ENCODE measurements at places on chromosomes 11 and 22. TPM values are rescaled to one million over a fixed set of nuclear protein-coding genes. Genes with fewer than 3 reads are reported as not detected.

GRCh38 chr22:49244466-49245420 is 582.9 kb downstream of the BRD1 start:
- no peak for DNase-seq

- DNase-seq = no peak
These were observed 39.4 kb downstream of the SHANK2 start for GRCh38 chr11:71212871-71213559.

DNA sequence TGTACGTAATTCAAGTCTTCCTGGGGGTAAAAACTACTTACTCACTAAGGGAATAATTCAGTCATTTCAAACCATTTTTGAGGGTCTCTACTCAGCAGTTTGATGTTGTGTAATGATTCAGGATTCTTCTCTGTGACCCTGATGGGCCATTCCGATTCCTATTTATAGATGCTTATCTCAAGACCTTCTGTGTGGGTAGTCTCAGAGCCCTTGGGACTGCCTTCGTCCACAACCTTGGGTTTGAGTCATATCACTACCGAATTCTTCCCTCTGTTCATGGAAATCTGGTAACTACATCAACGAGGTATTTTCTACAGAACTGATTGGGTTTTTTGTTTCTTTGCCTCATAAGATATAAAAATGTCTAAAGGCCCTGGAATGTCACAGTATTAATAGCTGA is 14.3 kb upstream of the CBX6 start:
- no peak for DNase-seq

- no peak for DNase-seq
These were observed 1434.8 kb downstream of the TBC1D22A start for GRCh38 chr22:48197189-48197690.

DNA sequence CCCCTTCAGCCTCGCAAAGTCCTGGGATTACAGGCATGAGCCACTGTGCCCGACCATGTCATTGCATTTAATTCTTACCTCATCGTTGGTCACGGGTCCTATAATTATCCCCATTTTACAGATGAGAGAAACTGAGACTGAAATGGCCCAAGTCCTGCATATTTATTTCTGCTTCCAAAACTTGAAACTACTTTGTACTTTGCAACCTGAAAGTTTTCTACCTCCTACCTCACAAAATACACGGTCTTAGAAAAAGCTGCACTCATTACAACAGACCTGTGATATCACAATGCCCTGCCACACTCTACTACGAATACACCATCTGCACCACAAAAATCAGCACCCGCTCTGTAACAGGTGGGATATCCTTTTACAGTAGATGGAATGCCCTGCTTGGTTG is 189.1 kb downstream of the ADAMTS15 start:
- DNase-seq = no peak

DNA sequence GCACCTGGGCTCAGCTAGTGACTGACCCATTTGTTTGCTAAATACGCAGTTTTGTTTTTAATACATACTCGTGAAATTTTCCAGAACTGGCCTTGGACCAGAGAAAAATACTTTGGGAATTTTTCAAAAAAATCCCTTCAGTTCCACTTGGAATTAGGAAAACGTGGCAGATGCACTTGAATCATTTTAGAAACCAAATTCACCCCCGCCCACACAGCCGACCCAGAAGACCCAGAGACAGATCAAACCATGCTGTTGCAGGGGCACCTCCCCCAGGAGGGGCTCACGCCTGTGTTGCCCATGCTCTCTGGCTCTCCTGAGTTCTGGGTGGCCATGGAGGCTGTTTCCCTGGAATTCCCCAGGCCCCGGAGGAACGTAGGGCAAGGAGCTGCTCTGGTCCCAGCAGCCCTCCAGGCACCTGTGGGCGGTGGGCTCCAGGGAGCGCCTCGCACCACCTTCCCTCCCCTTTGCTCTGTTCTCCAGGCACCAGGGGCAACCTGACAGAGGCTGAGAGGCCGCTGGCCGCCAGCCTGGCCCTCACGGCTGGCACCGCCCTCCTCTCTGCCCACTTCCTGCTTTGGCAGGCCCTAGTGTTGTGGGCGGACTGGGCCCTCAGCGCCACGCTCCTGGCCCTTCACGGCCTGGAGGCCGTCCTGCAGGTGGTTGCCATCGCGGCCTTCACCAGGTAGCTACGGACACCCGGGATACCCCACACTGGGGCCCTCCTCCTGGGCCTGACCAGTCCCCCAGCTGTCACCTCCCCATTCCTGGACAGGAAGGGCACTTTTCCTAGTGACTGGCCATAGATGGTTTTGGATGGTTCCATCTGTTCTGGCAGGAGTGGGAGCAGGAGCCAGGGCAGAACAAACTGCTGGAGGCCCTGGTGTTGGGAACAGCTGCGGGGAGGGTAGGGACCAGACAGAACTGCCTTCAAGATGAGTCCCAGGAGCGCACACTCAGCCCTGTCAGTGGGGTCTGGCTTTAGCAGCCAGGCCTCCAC is 3.3 kb upstream of the EPS8L2 start:
- no peak for DNase-seq

- DNase-seq = no peak
These were observed 70.3 kb downstream of the KIRREL3 start for GRCh38 chr11:126930091-126930841.

DNA sequence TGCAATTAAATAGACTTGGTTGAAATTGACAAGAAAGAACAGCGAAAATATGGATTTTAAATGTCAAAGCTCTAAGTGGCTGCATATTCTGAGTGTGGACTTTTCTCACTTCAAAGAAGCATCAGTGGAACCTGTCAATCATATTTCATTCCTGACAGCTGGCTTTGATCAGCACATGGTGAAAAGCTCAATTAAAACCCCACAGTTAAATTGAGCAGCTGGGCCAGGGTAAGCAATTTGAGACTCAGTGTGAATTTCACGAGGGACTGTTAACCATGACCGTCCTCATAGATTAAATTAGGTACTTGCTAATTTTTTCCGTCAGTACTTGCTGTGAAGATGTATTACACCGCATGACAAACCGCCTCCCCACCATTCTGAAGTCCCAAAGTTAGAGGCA is 11.0 kb upstream of the OR10D3 start:
- no peak for DNase-seq

DNA sequence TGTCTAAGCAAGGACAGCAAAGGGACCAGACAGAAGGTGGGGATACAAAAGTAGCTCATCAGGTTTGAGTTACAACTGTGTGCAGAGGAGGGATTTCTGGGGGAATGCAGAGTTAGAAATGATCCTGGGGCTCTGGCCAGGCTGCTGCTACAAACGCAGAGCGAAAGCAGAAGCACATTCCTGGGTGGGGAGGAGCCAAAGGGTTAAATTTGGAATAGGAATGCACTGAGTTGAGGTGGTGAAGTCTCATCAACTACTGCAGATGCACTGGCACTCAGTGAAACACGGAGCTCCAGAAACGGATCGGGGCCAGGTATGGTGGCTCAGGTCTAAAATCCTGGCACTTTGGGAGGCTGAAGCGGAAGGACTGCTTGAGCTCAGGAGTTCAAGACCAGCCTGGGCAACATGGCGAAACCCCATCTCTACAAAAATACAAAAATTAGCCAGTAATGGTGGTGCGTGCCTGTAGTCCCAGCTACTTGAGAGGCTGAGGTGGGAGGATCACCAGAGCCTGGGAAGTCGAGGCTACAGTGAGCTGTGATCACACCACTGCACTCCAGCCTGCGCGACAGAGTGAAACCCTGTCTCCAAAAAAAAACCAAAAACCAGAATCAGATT is 3.2 kb downstream of the CHKA start:
- DNase-seq = no peak

GRCh38 chr22:37419969-37420685 is 7.2 kb downstream of the ELFN2 start:
- DNase-seq = no peak

The FXYD2 gene
- 0.26 TPM for total RNA-seq

The OMP gene
- total RNA-seq = not detected

The FJX1 gene
- total RNA-seq = 28.2 TPM

The GDPD4 gene
- total RNA-seq = not detected

Measured in neural crest cell (in vitro differentiated cells).